Hepatic stellate cell (primary cell): ENCODE measurements at places on chromosomes 2 and 18.

GRCh38 chr2:75562513-75562864, 1.8 kb upstream of the EVA1A start:
- no peak for DNase-seq

GRCh38 chr2:9167718-9168657, 38.6 kb upstream of the ASAP2 start:
- no peak for DNase-seq

- DNase-seq = no peak
These were observed 219.5 kb upstream of the GYPC start for GRCh38 chr2:126436411-126436810.

DNA sequence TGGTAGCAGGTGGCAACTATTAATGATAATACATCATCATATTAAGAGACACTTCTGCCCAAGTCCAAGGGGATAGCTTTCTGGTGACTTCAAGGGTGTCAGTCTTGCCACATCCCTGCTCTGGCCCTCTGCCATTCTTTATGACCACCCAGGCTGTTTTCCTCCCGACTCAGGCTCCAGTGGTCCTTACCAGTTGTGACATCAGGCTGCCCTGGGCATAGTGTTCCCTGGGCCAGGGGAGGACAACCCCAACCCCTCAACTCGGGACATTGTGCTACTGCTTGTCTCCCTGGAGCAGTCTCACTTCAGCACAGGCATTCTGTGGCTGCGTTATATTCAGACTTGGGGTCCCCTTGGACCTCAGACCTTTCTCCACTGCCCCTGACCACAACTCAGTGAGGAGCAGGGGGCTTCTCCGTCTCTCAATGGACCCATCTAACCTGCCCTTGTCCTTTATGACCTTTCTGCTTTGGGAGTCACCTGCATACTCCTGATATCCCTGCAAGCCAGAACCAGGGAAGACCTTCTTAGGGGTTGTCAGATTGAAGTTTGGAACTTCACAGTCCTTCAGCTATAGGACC, 12.8 kb downstream of the DNAJB2 start:
- no peak for DNase-seq

- DNase-seq = no peak
These were observed 61.9 kb downstream of the AQP4 start for GRCh38 chr18:26803643-26804042.

DNA sequence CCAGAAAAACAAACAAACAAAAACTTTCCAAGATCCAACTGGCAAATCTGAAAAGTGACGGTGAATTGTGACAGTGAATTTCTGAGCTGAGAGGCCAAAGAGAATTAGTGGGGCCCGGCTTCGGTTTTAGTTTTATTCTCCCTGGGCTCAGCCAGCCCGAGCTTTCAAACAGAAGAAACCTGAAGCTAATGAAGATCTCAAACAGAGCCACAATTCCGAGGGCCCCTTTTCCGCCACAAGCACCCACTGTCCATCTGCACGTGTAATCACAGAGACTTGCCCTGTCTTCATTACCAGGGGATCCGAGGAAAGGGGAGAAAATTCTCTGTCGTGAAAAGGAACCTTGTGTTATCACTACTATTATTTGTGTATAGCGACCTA, 4.2 kb upstream of the ONECUT2 start:
- DNase-seq = no peak

GRCh38 chr2:125259451-125259850, 1234.4 kb downstream of the CNTNAP5 start:
- no peak for DNase-seq

- DNase-seq = no peak
These were observed 218.4 kb upstream of the FOSL2 start for GRCh38 chr2:28174211-28174610.

DNA sequence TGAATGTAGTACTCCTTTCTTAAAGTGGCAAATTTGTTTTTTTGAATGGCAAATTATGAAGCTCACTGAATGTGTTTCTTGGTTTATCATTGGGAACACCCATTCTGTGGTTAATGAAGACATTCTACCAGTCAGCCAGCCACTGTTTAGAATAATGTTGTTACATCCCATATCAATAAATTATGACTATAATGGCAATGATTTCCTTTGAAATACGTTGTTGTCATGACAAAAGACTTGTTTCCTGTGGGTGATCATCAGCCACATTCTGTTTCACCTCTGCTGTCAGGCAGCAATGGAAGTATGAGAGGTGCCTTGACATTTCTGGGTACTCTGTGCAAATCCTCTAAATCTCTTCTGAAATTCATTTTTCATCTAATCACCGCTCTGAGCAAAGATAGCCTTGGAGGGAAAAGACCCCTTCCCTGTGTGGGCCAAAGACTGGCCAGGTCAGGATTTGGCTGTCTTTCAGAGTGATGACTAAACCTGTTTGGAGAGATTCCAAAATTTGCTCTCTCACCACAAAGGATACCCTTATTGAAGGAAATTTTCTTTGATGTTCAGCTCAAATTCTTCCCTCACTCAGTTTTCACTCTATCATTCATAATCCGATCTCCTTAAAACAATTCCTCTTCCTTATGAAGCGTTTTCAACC, 869.2 kb downstream of the BCL11A start:
- DNase-seq = no peak

DNA sequence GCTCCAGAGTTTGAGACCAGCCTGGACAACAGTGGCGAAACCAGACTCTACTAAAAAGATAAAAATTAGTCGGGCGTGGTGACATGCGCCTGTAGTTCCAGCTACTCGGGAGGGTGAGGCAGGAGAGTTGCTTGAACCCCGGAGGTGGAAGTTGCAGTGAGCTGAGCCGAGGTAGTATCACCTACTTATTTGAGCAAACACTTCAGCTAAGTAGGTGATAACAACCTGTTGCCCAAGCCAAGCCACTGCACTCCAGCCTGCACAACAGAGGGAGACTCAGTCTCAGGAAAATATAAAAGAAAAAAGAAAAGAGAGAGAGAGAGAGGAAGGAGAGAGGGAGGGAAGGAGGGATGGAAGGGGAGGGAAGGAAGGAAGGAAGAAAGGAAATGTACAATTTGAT, 21.3 kb downstream of the FER1L5 start:
- DNase-seq = no peak

- no peak for DNase-seq
These were observed 7.0 kb upstream of the ALPK2 start for GRCh38 chr18:58635891-58636290.

GRCh38 chr2:136054856-136055255, 63.1 kb downstream of the CXCR4 start:
- no peak for DNase-seq

GRCh38 chr2:64488050-64488974, 34.4 kb downstream of the LGALSL start:
- DNase-seq = peak; percentile 54

DNA sequence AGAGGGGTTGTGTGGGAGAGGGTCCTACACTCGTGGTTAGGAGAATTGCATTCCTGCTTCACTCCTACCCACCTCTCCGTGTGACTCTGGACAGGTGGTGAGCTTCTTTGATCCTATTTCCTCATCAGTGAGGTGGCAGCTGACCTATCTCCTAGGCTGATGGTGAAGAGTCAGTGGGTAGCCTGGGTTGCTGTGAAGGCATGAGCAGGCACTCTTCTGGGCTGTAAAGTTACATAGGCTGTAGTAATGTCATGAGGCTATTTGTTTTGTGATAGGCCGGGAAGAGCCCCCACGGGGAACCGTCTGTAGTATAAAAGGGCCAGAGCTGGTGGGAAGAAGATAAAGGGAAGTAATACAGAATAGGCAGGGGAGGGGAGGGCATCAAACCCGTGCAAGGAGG, 83.8 kb downstream of the TMEM247 start:
- no peak for DNase-seq

GRCh38 chr18:79952456-79952995, 1.1 kb upstream of the SLC66A2 start:
- no peak for DNase-seq

DNA sequence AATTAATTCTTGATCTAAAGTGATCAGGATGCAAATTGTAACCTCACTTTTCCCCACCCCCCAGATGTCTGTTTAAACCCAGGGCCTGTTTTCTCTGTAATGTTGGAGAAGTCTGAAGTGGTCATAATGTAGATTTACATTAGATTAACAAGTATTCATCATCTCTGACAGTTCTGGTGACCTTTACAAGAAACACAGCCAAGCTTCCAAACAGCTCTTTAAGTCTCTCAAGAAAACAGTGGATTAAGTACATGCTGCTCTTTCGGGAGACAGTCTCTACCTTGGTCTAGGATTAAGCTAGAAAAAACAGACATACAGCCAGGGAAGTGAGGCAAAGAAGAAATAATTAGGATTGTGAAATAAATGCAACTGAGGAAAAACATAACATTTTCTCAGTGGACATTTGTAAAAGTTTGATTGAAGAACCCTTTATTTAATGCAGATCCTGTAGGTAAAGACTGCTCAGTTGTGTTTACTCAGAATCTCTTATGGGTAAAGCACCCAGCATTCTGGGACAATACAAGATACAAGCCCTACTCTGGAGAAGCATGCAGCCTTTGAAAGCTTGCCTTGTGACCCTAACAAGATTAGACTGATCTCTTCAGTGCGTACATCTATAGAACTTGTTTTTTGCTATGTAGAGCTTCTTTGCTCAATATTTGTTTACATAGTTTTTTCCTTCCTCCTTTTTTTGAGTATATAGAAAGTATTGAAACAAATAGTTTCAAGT, 203.9 kb downstream of the PHLPP1 start:
- DNase-seq = no peak

- DNase-seq = no peak
These were observed 8.4 kb downstream of the DTNB start for GRCh38 chr2:25664965-25665307.

DNA sequence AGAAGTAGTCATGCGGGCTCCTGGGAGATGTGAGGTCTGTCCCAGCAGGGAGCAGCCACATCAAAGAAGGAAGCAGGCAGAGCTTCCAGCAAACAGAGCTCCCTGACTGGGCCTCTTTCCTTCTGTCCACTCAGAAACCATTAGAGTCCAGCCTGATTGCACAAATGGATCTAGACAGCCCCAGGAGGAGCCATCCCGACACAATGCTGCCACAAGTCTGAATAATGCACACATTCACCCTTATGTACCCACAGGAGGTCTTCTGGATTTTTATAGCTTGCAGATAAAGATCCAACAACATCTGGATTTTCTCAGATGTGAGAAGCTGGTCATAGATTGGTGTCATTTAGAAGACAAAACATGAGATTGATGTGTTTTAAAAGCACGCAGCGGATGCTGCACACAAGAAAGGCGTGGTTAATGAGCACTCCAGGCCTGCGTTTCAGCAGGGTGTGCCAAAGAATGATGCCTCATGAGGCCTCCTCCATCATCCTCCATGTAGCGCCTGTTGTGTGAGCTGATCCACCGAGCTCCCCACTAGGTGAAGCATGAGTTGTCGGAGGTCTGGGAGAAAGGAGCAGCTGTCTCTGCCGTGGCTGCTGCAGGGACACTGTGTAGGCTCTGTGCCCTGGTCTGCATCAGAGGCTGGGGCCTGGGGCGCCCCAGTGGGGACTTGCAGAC, 60.6 kb downstream of the MTCL1 start:
- no peak for DNase-seq

- no peak for DNase-seq
These were observed 3.9 kb downstream of the TMEM185B start for GRCh38 chr2:120219291-120219690.

GRCh38 chr18:32289483-32290075, 99.7 kb downstream of the MEP1B start:
- peak; percentile 63 for DNase-seq

DNA sequence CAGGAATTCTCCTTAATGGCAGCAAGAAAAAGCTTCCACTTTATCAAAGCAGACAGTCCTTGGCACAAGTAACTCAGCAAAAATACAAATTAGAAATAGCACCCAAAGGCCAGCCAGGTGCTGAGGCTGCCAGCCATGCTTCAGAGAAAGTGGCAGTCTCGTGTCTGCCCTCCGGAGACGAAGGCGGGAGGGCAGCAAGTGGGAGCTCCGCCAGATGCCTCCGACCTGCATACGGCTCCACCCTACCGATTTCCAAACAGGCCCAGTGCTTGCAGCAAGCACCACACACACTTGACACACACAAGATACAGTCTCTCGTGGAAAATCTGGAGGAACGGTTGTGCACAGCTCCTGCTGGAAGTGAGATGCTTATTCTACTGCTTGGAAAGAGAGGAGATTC, 134.9 kb upstream of the REV1 start:
- no peak for DNase-seq

- no peak for DNase-seq
These were observed 167.3 kb downstream of the HRH4 start for GRCh38 chr18:24627644-24628315.

- no peak for DNase-seq
These were observed 17.1 kb upstream of the MC2R start for GRCh38 chr18:13932285-13933025.
